ENCODE measurements at places on chromosomes 13 and 19. TPM values are rescaled to one million over a fixed set of nuclear protein-coding genes. Genes with fewer than 3 reads are reported as not detected.

The IGSF23 gene
- not detected for total RNA-seq

The MADCAM1 gene
- total RNA-seq = 1.7 TPM

The SOX1 gene
- total RNA-seq = 0.76 TPM

The CA11 gene
- 7.8 TPM for total RNA-seq

The PTPRH gene
- total RNA-seq = 7.4 TPM

DNA sequence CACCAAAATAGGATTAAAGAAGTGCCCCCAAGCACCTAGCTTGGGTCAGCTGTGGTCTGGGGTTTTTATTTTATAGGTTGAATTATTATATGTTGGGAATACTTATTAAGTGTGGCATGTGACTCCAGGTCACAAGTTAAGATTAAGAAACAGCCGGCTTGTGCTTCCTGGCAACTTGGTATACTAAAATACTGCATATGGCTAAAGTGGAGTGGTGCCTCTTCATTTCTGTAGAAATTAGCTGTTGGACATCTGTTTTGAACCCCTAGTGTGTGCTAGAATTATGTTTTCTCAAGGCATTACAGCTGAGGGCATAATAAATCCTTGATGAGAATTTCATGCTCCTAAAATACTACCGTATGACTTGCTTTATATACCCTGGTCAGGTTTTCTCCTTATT, 286.6 kb downstream of the SHISA2 start:
- DNase-seq = no peak

DNA sequence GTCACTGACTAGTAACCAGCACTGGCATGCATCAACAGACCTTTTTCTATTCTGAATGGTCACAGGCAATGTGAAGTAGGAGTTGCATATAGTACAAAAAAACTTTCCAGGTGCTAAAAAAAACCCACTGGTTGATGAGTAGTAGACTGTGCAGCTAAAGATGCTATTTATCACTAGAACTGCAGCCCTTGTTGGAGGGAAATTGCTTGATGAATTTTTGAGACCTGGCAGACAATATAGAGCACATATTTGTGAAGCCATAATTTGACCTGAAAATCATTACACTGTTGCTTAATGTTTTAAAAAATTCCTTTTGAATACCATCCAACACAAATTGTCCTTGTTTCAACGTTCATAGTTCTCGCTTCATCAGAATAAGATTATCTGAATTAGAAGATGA, 441.0 kb downstream of the KLF12 start:
- no peak for DNase-seq

GRCh38 chr13:111503905-111504695, 183.7 kb downstream of the TEX29 start:
- no peak for DNase-seq

GRCh38 chr13:20983386-20983785, 78.0 kb downstream of the LATS2 start:
- no peak for DNase-seq

GRCh38 chr19:42165146-42165545, 32.9 kb upstream of the POU2F2 start:
- no peak for DNase-seq

DNA sequence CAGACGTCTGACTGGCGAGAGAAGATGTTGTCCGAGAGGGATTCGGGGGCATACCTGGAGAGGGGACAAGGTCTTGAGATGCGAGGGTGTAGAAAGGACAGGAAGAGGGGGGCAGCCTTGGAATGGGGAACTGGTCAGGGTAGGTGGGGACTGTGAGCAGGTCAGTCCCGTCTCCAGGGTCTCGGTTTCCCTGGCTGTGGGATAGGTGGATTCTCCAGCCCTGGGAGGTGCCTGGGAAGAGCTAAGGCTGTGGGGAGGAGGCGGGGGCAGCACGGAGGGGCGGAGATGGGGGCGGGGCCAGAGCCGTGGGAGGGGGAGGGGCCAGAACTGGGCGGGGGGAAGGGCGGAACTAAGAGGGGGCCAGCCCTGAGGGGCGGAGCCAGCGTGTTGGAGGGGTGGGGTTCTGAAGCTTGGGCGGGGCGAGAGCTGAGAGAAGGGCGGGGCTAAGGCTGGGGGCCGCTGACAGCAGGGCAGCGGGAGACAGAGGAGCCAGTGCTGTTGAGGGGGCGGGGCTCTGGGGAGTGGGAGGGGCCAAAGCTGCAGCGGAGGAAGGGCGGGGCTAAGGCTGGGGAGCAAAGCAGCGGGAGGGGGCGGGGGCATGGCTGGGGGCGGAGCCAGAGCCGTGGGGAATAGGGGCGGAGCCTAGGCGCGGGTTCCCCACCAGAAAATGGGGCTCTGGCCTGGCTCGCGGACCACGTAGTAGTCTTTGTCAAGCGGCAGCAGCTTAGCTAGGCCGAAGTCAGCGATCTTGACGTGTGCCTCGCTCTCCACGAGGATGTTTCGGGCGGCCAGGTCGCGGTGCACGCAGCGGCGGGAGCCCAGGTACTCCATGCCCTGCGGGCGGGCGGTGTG, 9.5 kb upstream of the INSL3 start:
- DNase-seq = peak; percentile 93

- DNase-seq = no peak
These were observed 25.7 kb upstream of the LMO7 start for GRCh38 chr13:75610466-75610865.

GRCh38 chr13:84651288-84651687, 769.0 kb upstream of the SLITRK1 start:
- DNase-seq = no peak

GRCh38 chr13:62324842-62325241, 909.2 kb upstream of the PCDH20 start:
- DNase-seq = no peak
